Naive thymus-derived CD4-positive, alpha-beta T cell (primary cell): ENCODE measurements at places on chromosomes 11 and 22. TPM values are rescaled to one million over a fixed set of nuclear protein-coding genes. Genes with fewer than 3 reads are reported as not detected.

OR4P4 gene
- not detected in 2 replicates for total RNA-seq

P4HA3 gene
- not detected for total RNA-seq

KRTAP5-2 gene
- not detected for total RNA-seq

XNDC1N gene
- 24.3 TPM for total RNA-seq

TRPC6 gene
- not detected for total RNA-seq

MMP7 gene
- total RNA-seq: not detected

DNA sequence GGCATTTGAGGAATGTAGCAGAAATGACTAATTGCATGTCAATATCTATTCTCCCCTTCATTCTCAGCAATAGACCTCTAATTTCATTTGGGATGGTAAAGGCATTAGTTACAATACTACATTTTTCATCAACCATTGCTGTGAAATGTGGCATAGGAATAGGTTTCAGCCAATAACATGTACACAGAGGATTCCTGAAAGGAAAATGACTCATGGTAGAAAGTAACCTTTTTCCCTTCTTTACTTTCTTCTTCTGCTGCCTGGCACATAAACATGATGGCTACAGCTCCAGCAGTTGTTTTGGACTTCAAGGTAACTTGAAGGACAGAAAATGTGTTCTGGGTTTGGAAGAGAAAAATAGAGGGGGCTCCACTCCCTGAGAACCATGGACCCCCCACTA, 231.8 kb upstream of the CTSC start:
- no peak for DNase-seq
- H3K27ac ChIP-seq: no peak overlapping the region
- no peaks in the 10 kb centered on the region for H3K4me1 ChIP-seq
- H3K36me3 ChIP-seq: no peaks in the 10 kb centered on the region
- no peak overlapping the region for H3K4me3 ChIP-seq

DNA sequence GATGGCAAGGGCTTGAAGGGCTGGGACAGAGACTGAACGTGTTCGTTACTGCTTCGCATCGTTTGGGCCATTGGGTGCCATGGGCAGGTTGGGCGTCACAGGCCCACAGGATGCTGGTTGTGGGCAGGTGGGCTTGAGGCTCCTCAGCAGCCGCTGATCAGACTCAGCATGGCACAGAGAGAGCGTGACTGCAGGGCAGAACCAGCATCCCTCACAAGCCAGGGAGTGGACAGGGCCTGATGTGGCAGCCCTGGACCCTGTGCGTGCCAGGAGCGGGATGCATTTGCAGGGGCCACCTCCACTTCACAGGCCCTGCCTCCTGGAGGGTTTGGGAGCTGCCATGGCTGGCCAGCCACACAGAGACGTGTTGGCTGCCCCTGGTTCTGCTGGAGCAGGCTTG, 1228.3 kb downstream of the BRD1 start:
- no peak overlapping the region for H3K4me3 ChIP-seq
- no peak overlapping the region for H3K27ac ChIP-seq
- no peaks in the 10 kb centered on the region for H3K4me1 ChIP-seq
- H3K36me3 ChIP-seq: no peaks in the 10 kb centered on the region
- DNase-seq: no peak

GRCh38 chr11:27218421-27219038, 144.5 kb downstream of the CCDC34 start:
- H3K27ac ChIP-seq: no peak overlapping the region
- no peaks in the 10 kb centered on the region for H3K27me3 ChIP-seq
- H3K4me3 ChIP-seq: no peak overlapping the region
- H3K36me3 ChIP-seq: no peaks in the 10 kb centered on the region
- no peak for DNase-seq
- H3K4me1 ChIP-seq: no peaks in the 10 kb centered on the region

GRCh38 chr11:109019342-109019936, 354.6 kb downstream of the DDX10 start:
- H3K27me3 ChIP-seq: no peaks in the 10 kb centered on the region
- H3K27ac ChIP-seq: no peak overlapping the region
- no peak for DNase-seq
- H3K4me3 ChIP-seq: no peak overlapping the region
- H3K36me3 ChIP-seq: no peaks in the 10 kb centered on the region
- no peaks in the 10 kb centered on the region for H3K4me1 ChIP-seq
